ENCODE measurements at places on chromosomes 5 and 9.

GRCh38 chr5:31824869-31825517 is 186.1 kb downstream of the PDZD2 start:
- DNase-seq = no peak

DNA sequence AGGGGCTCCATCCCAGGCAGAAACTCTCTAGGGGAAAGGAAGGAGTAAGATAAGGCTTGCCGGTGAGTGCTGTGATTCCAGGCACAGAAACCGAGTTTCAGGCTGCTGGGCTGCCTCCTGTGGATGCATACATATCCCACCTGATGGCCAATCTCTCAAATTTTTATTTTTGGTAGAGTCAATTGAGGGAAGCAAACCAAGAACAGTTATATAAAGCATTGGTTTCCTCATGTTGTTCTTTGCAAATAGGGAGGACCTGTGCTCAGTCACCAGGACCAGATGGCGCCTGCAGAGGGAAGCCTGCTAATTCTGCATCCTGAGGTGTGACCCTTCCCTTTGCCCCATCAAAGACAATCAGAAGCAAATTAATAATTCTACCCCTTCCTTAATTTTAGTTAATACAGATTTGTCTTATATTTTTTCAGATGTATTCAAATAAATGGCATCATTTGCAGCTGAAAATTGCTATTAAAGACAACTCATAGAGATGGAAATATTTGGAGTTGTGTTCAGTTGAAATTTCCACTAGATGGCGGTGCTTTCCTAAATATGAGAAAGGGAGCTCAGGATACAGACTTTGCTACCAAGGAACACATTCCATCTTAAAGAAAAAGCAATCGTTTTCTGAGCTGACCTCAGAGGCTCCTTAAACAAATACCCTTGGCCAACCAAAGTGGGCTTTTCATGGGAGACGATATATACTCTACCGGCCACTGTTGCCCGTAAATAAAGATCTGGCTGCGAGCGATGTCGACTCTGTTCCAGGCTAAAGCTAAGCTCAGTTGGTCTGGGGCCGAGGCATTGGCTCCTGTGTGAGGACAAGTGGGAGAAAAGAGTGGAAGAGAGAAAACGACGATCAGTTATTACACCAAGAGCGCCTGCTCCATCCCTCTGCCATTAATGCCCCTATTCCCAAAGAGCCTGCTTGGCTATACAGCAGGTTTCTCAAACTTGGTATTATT is 225.7 kb upstream of the KLF9 start:
- no peak for DNase-seq

DNA sequence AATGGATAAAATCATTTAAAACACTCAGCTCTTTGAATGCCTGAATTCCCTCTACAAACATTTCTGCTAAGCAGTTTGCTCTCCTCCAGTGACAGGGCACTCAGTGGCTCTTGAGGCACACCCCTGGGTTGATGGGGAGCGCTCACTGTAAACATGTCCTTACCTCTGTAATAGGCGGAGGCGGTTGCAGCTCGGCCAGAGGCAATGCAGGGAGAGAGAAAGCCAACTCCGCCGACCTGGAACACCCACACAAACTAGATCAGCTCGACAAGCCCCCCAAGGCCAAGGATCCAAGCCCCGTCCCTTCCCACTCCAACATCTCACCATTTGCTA is 329 bp downstream of the CDC23 start:
- peak; percentile 5 for DNase-seq

- DNase-seq = peak; percentile 4
Observed at GRCh38 chr9:134641173-134641989, at the start of gene COL5A1. Gene COL5A1, plus strand, starts transcription at chr9:134641803. Its CDS starts 385 bp downstream, at chr9:134642188.

- no peak for DNase-seq
Observed at GRCh38 chr9:13568841-13569601, 289.5 kb upstream of the MPDZ start.

GRCh38 chr5:2184563-2185540 is 302.1 kb upstream of the IRX4 start:
- DNase-seq = no peak

GRCh38 chr5:134252671-134253070 is 26.8 kb upstream of the PPP2CA start:
- no peak for DNase-seq

DNA sequence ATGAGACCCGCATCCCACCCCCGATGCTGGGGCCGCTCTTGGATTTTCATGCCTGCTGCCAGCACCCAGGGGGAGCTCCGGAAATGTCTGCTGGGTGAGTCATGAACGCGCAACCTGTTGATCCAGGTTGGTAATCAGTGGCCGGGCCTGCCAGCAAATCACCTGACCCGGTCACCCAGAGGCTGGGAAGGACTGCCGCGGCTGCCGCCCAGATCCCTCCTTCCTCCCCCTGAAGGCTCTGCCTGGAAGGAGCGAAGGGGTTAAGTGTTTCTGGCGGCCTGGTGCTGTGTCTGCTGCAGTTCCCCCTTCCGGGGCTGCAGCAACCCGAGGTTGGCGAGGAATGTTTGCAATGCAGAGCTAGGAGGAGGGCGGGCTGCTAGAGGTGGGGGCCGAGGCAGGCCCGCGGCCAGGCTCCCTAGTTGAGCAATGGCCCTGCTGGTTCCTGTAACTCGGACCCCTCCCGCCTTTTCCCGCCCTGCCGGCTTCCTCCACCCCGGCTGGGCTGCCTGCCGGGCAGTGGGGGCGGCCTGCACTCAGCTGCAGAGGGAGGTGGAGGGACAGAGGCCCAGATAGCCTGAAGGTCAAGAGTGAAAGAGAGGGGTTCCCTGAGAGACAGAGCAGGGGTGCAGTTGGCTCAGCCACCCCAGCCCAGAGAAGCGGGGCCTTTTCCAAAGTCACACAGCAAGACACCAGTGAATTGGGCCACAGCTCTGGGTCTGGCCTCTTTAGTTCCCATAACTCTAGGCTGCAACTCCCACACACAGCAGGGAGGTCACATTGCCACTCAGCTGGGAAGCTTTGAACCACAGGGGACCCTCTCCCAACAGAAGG is 156.3 kb upstream of the IER5L start:
- no peak for DNase-seq

DNA sequence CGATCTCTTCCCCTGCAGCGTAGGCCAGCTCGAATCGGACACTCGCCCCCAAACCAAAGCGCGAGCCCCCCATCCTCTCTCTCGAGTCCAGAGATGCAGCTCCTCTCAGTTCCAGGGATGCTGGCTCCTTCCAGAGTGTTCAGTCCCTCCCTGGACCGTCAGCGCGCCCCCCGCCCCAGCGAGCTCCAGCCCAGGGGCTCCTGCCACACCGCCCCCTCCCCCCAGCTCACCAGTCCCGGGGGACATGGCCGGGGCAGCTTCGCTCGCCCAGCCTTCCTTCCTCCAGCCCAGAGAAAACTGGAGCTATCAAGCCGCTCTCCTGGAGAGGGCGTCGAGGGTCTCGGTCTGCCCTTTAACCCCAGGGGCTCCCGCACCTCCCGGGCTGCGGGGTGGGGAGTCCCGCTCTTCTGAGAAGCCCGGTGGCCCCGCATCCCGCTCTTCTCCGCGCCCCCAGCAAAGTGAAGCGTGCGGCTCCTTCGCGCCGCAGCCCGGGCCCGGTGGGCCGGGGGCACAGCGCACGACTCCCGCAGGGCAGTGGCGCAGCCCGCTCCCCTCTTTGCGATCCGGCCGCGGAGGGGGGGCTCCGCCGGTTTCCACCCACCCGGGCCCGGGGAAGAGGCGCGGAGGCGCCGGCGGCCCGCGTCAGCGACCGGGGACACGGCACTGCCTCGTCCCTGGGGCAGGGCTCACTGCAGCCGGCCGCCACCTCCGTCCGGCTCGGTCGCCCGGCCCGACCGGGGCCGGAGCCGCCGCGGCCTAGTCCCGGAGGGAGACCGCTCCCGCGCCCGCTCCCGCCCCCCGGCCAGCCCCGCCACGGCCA is 587 bp downstream of the MIER3 start:
- DNase-seq = no peak

DNA sequence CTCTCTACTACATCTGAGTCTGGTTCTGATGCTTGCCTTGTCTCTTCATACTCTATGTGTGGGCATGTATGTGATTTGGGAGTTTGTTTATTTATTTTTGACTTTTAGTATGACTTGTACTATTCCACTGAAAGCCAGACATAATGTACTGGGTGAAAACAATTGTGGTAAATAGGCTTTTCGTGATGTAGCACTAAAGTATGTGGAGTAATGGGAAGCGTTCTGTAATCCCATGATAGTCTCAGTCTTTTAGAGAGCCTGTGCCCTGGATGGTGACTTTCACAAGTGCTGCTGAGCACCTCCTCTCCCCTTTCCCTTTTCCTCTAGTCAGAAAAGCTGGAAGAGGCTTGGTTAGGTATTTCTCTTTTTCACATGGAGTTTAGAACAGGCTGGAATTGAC is 85.8 kb upstream of the S1PR3 start:
- no peak for DNase-seq

DNA sequence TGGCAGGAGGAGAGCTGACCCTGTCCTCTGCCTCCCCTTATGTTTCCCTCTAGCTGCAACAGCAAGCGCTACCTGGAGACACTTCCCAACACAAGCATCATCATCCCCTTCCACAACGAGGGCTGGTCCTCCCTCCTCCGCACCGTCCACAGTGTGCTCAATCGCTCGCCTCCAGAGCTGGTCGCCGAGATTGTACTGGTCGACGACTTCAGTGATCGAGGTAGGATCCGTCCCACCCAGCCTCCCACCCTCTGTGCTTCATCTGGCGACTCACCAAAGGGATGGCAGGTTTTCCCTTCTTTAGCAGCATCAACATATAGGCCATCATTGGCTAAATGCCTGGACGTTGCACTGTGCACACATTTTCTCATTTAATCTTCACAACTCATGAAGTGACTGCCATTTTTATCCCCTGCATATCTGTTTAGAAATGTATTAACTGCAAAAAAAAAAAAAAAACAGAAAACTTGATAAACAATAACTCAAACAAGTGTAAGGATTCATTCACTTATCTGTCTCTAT is 116.2 kb upstream of the SAP30L start:
- DNase-seq = no peak

DNA sequence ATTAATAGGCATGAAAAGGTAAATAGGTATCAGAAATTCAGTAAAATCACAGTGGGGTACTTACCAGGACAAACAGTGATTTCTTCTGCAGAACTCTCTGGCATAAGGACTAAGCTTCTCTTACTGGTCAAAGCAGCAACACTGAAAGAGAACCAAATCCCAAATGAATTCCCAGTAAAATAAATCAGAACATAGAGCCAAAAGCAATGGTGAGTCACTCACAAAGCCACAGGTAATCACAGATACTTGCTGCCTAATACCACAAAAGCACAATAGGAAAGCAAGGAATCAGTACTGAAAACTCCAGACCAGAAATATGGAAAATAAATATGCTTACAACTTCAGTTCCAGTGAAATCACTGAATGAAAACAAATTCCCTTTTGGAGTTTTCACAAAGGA is 50.7 kb downstream of the UIMC1 start:
- DNase-seq = no peak

DNA sequence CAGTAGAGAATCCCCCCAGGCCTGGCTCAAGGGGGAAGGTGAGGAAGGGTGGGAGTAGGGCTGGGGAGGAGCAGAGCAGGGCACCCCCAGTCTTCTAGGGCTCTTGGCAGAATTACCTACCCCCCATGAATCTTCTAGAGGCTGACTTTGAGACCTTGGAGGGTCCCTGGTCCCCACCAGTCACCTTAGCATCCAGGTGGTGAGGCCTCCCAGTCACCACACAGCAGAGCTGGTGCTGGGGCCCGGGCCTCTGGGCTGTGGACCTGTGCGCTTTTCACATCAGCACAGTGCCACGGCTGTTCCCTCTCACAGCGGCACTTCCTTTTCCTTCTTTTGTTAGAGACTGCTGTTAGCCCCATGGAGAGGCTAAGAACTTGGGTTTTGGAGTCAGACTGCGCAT is 148.6 kb upstream of the PITX1 start:
- DNase-seq = no peak

DNA sequence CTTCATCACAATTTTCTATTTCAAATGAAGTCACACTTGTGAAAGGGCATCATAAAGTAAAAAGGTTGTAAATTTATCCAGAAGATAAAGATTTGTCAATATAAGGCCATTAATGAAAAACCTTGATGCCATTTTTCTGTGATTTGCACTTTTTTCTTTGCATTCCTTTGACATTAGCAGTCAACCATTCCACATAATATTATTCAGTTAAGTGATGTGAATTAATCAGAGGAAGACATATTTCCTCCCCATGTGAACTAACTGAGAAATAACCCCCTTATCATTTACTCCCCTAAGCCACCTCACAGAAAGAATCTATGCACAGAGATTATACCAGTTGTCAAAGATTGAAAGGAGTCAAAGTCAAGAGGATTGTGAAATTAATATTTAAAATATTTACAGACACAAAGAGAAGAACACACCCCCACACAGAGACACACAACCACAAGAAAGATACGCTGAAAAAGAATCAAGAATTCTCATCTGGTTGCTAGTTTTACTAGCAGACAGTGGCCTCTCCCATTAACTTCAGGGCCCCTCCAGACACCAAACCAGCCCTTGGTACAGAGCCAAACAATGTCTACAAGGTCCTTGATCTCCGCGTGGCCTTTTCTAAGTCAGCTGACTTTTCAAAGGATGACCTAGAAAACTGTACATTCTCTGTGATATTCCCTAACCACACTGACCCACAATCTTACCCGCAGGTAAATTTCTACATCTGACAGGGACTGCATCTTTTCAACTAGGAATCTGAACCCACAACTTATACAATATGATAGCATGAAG is 29.5 kb downstream of the GNAQ start:
- no peak for DNase-seq

GRCh38 chr5:14216902-14217301 is 73.8 kb downstream of the TRIO start:
- no peak for DNase-seq

- DNase-seq = no peak
Observed at GRCh38 chr9:29775491-29775890, 2202.2 kb upstream of the C9orf72 start.

DNA sequence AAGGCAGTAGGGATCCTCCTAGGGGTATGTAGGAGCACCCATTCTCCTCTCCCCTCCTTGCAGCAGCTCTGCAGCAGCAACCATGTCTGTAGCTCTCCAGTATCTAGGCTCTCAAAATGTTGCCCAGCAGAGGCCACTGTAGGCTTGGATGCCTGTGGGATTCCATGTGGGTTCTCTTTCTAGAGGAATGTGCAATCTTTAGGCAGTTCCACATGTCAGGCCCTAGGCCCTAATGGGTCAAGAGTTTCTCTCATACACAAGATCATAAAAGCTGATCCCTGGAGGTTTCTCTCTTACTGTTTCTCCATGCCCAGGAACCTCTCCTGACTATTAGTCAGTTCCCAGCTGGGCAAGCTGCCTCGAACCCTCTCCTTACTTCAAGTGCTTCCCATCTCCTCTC is 215.8 kb downstream of the FRMD3 start:
- no peak for DNase-seq

DNA sequence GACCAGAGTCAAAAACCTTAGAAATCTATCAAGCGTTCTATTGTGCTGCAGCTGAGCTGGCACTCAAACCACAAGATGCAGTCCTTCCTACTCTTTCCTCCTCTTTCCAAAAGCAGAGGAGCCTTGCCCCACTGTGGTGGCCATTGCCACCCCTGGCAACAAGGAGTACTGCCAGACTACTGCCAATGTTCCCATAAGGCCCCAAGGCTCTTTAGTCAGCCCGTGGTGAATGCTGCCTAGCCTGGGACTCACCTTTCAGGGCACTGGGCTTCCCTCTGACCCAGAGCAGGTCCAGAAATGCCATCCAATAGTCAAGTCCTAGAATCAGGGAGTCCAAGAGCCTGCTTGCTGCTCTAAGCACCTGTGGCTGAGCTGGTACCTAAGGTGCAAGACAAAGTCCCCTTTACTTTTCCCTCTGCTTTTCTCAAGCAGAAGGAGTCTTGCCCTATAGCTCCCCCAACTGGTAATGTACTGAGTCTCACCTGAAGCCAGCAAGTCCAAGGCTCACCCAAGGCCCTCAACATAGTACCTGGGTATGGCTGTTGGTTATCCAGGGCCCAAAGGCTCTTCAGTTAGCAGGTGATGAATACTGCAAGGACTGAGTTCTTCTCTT is 219.4 kb downstream of the ATPSCKMT start:
- no peak for DNase-seq

All from stimulated activated CD8-positive, alpha-beta memory T cell treated with anti-CD3 and anti-CD28 coated beads, Interleukin-15, amount 100 ng/mL, for 4 hours (primary cell).